Mammary epithelial cell (primary cell): ENCODE measurements at places on chromosomes 4 and X.

- no peak for DNase-seq
Measured at GRCh38 chr4:151564321-151564720, 155.3 kb downstream of the FHIP1A start.

GRCh38 chrX:6227453-6227835 is 1.2 kb downstream of the NLGN4X start:
- no peak for DNase-seq

- DNase-seq, result no peak
Measured at GRCh38 chrX:151722241-151722846, 6.5 kb downstream of the FATE1 start.

DNA sequence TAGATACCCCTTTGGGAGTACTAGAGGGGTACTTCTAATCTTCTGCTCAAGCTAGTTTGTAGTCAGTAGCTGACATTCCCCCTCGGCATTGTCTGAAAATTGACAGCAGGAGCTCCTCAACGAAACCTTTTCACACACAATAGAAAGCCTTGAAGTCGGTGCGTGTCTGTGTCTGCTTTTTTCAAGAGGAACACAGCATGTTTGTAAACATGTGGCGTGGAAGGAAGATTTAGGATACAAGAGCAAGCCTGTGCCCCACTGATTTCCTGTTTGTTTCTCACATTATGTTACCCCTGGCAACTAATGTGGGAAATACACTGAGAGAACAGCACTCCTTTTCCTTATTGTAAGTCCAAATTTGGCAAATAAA is 252.6 kb downstream of the ANKRD50 start:
- no peak for DNase-seq

DNA sequence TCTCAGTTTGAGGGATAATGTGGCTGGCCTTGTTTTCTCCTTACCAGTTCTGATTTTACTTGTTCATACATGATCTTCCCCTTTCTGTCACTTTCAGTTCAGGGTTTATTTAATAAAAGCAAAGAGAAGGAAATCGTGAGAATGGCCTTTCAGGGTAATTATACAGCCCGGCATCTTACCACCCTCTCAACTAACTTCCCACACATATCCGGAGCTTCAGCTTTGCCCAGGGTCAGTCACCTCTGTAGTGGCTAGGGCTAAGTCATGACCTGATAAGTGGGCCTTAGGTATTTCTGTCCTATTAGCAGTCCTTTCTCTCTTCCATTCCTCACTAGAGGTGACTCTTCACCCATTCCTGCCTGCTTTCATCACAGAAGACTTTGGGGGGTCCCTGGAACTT is 15.8 kb downstream of the TRPC5 start:
- no peak for DNase-seq

DNA sequence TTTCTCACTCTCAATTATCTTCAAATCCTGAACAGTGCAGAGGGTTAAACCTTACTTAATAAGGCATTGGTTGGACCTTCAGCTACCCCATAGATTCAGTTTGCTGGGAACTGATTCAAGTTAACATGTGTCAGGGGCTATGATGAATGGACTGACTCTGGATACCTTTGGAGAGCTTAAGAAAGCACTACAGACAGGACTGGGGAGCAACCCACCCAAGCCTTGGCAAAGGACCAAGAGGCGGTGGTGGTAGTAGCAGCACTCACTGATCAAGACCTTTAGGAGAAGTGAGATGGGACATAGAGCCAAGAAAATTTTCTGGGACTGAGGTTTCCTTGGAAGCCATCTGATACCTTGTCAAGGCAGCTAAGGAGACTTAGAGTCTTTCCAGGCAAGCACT is 43.0 kb upstream of the TAPT1 start:
- DNase-seq, result no peak

GRCh38 chrX:132442691-132443090 is 46.1 kb downstream of the MBNL3 start:
- no peak for DNase-seq

GRCh38 chr4:183287677-183288076 is 32.4 kb downstream of the CLDN22 start:
- no peak for DNase-seq

- DNase-seq, result peak; percentile 35
Measured at GRCh38 chrX:73850124-73851013, 287.4 kb downstream of the CHIC1 start.

DNA sequence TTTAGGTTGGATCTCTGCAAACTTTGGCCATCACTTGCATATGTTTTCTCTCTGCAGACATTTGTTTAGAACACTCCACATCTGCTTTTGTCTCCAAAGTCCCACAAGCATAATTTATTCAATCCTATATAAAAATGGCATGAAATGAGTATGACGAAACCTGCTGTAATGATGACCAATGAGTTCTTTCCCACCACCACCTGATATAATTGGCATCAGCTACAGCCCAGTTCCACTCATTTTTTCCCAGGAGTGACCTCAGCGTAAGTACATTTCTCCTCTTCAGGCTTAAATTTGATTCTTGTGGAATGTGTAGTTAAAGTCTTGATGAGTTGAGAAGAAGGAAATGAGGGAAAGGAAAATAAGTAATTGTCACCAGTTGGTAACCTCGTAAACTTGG is 205.1 kb downstream of the AWAT2 start:
- no peak for DNase-seq

DNA sequence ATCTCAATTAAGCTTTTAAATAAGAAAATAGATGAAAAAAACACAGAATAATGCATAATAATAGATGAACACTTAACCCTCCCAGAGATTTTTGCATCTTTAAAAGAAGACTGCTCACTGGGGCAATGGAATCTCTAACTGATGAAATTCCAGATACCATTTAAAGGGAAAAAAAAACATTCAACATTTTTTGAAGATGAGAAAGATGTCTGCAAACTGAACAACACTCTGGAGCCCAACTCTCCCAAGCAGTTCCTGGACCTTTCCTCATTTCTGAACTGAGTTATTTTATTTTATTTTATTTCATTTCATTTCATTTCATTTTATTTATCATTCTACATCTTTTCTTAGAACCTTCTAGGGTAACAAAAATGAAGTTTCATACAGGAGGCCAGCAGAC is 90.7 kb downstream of the CORIN start:
- no peak for DNase-seq

DNA sequence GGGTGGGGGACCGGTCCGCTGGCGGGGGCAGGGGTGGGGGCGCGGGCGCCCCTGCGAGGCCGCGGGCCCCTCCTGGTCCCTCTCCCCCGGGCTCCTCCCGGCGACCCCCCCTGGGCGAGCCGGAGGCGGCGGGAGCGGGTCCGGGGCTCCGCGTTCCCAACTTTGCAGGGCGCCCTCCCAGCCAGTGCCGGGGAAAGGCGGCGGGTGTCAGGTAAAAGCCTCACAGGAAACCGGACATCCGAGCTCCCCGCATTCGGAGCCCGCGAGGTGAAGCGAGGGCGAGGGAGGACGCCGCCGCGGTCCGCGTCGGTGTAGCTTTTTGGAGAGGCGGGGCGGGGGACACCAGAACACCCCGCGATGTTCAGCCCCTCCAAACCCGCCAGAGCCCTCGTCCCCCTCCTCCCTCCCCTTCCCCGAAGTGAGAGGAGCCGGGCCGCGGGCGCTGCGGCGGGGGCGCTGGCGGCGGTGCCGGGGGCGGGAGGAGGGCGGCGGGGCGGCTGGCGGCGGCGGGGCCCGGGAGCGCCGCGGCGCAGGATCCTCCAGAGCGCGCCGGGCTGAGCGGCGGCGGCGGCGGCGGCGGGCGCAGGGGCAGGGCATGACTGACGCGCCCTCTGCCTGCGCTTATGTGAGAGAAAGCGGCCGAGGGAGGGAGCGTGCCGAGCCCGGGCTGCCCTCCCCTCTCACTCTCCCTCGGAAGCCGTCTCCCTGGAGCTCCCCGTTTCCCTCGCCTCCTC is at the start of gene VEGFC:
Gene VEGFC (minus strand): TSS at position 597 of the 734 bp plus-strand sequence. CDS start 611 bp downstream, outside the sequence.
- DNase-seq, result peak; percentile 73

DNA sequence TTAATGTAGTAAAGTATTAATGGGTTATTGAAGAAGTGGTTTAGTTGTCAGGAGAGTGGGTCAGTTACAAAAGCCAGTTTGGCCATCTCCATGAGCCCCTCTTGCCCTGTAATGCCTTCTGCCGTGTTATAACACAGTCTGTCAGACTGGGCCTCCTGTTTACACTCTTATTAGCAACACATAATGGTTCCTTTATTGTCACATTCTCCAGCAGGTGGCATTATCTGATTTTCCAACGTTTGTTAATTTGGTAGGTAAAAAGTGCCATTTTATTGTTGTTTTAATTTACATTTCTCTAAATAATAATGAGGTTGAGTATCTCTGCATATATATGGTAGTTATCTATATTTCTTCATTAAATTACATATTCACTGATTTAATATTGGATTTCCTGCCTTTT is 560.8 kb downstream of the FGF13 start:
- no peak for DNase-seq

DNA sequence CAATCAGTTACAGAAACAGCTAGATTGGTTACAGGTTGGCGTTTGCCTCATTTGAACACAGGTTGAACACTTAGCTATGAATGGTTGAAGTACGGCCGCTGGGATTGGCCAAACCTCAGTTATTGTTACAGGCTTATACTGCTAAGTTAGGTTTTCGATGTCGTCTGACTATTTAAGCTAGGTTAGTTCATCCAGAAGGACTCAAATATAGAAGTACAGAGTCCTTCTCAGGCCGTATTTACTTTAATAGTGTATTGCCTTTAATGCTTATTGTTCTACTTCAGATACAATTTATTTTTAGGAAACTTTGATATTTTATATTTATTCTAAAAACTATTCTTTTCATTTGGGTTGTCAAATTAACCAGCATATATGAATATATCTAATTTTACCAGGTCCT is 334.7 kb downstream of the FAT4 start:
- no peak for DNase-seq

GRCh38 chrX:56804867-56805266 is 75.8 kb downstream of the NBDY start:
- peak; percentile 41 for DNase-seq

DNA sequence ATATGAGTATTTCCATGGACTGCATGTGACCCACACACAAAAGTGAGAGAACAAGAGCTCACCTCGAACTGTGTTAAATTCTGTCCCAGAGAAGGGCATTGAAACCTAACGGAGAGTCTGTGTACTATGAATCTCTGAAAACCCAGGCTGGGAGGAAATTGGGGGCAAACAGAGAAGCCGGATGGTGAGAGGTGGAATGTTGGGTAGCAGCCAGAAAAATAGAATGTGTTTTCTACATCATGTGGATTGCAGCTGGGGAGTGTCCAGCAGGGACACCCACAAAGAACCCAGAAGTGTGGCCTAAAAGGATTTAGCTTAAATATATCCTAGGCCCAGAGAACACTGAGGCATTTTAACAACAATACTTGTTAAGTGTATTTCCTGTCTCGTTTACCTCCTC is 38.6 kb downstream of the MND1 start:
- no peak for DNase-seq

DNA sequence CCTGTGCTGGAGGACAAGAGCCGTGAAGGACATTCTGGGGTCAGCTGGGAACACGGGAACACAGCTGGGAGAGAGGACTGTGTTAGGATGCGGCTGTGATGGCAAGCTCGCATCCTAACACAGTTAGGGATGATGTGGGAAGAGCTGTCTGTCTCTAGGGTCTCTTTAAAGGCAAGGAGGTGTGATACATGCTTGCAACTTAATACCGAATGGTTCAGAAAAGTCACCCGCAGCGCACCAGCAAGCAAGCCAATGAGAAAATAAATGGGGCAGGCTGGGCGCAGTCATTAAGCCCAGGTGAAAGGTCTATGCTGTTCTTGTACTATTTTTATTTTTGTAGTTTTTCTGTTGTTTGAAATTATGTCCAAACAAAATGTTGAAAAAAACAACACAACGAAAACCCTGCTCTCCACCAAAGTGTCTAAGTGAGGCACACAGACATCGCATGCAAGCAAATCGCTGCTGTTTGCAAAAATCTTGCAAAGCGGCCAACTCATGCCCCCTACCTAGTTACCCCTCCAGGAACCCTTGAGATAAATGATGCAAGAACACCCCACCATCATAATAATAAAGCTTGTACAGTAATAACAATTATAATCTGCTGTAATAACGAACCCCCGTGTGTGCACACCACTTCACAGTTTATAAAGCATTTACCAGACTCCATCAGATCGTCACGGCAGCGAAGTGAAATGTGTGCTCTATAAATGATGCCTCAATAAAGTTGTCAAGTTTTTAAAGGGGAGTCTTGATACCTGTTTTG is 17.9 kb upstream of the ADRA2C start:
- DNase-seq, result no peak

- DNase-seq, result peak; percentile 57
Measured at GRCh38 chrX:101057093-101057714, 5.3 kb upstream of the TRMT2B start.

- DNase-seq, result no peak
Measured at GRCh38 chrX:102604327-102604726, 5.0 kb downstream of the ARMCX5 start.

GRCh38 chr4:99504804-99505502 is 5.9 kb upstream of the C4orf17 start:
- peak; percentile 9 for DNase-seq

- peak; percentile 97 for DNase-seq
Measured at GRCh38 chr4:41160012-41160789, 54.1 kb downstream of the APBB2 start.

- peak; percentile 57 for DNase-seq
Measured at GRCh38 chr4:87985097-87985886, 9.8 kb downstream of the SPP1 start.

DNA sequence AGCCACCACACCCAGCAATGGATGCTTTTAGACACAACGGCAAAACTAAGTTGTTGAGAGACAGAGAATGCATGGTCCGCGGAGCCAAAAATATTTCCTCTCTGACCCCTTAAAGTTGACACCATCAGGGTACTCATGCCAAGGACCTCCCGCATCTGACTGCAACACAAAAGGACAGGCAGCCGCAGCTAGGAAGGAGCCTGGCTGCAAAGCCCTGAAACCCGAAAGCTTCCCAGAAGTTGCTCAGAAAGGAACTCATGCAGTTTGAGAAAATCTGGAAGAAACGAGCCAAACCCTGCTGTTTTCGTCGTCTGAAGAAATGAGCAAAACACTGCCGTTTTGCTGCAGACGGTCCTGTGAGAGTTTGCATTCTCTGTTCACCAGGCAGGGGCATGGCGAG is 16.5 kb downstream of the DHRSX start:
- DNase-seq, result no peak

GRCh38 chr4:53919535-53919934 is 144.9 kb downstream of the CHIC2 start:
- DNase-seq, result no peak

DNA sequence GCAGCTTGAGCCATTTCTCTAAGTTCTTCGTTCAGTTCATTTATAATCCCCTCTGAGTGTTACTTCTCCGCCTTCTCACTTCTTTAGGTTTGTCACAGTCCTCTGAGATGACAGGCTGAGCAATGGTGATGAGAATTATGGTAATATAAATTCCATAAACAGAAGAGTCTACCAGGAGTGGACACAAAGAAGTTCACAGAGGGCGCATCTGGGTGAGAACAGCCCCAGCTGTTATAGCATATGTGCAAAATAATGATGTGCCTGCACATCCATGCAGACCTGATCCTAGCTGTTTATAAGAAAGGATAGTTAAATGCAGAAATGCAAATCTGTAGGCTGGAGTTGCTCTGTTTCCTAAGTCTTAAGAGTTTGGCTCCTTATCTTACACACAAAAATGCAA is 377.5 kb downstream of the KCNIP4 start:
- DNase-seq, result no peak

- DNase-seq, result no peak
Measured at GRCh38 chr4:2179717-2180116, 62.2 kb downstream of the HAUS3 start.
